ENCODE measurements at places on chromosomes 2 and 18.

GRCh38 chr2:43676322-43677050 lies at the start of gene C1GALT1C1L:
Gene C1GALT1C1L (minus strand): TSS chr2:43676429. CDS start chr2:43676322, 107 bp downstream.
- DNase-seq = peak; percentile 68

- DNase-seq = peak; percentile 9
Observed at GRCh38 chr2:175976391-175977157, 25.5 kb downstream of the LNPK start.

DNA sequence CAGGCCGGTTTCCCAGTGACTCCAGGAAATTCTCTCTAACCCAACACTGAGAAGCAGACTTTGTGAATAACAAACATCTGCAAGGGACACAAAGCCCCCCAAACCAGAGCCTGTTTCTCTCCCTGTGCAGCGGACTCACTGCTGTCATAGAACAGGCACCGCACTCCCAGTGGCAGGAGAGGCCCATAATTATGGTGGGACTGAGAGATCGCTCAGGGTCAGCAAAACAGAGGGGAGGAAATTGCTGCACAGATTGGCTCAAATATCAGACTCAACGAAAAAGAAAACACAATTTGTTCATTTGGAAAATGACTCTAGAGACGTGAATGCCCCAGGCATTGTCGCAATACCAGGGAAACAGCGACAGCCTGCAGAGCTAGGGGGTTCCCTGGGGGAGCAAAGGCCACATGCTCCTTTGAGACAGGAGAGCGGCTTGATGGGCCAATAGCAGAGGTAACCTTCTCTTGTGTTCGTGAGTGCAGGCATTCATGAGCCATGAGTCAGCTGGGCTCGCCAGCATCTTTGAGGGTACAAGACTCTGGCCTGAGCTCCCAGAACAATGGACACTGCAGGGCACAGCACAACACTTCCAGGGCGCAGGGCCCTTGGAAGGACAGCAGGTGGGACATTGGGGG lies 143.3 kb upstream of the KLHL29 start:
- DNase-seq = peak; percentile 8

- no peak for DNase-seq
Observed at GRCh38 chr18:57833441-57834101, 30.5 kb upstream of the ATP8B1 start.

DNA sequence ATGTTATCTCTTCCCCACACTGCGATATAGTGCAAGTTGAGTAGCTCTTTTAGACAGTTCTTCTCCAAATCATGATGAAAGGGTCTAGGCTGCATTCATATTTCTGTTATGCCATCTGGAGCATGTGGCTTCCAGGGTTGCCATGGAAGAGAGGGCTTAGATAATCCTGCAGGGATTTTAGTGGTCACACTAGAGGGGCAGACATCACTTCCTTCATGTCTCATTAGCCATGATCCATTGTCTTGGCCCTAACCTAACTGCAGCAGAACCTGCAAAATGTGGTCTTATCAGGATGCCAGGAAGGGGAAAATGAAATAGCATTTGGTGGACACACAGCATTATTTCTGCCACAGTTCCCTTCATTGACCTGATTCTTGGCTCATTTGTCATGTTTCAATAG lies 83.1 kb downstream of the ADAM23 start:
- no peak for DNase-seq

DNA sequence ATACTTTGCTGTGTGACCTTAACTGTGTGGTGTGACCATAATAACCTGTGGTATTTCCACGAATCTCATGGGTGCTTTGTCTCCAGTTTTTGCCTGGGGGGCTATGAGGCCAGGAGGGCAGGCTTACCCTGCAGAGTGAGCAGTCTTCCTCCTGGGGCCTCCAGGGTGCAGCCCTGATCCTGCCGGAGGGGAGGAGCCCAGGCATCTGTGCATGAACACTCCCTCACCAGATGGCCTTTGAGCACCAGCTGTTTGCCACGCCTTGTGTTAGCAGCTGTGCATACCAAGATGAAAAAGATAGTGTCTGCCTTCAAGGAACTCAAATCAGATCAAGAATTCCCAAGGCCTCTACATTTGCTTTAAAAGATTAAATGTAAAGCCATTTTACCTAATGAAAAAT lies 75.0 kb upstream of the RBM44 start:
- peak; percentile 80 for DNase-seq

GRCh38 chr2:219422952-219423534 lies 4.9 kb downstream of the DES start:
- DNase-seq = no peak

GRCh38 chr2:231288590-231288989 lies 90.2 kb downstream of the ARMC9 start:
- DNase-seq = no peak

DNA sequence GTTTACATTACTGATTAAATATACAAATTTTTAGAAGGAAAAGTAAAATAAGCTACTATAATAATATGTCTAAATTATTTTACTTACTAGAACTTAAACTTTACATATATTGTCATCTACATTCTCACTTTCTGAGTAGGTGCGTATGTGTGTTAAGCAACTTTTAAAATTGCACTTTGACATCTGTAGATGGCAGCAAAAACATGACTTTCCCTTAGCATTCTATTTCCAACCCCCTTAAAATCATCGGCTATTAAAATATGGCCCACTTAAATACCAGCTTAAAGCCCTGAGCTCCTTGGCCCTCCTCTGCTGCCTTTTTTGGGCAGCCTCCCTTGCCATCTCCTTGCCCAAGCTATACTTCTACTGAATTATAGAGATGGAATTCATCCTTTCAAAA lies 78.0 kb downstream of the UPP2 start:
- no peak for DNase-seq

- no peak for DNase-seq
Observed at GRCh38 chr2:62313449-62314227, 117.7 kb downstream of the B3GNT2 start.

GRCh38 chr2:227335713-227336112 lies 10.7 kb downstream of the MFF start:
- no peak for DNase-seq

- no peak for DNase-seq
Observed at GRCh38 chr2:234330902-234331301, 166.0 kb downstream of the ARL4C start.

- DNase-seq = peak; percentile 5
Observed at GRCh38 chr18:27608742-27609141, 423.6 kb upstream of the CHST9 start.

DNA sequence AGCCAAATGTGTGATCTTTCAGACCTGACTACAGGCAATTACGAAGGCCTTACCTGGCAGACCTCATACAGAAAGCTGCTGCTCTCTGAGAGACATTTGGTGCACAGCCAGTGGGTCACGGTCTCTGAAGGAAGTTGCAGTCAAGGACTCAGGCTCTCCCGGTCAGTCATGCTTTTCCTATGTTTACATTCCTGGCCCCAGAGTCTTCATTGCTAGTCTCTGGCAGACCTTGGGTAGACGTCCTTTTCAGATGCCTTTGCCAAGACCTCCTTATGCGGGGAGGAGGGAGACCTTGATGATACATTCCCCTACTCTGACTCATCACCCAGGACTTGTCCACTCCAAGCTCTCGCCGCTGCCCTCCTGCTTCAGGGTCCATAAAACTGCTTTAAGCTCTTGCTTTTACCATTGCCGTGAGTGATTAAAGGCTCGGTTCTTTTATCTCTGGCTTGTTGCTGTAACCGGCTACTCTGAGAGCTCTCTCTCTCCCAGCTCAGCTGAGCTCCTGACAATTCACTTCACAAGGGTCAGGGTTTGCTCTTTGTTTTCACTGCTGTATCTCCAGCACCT lies 62.0 kb upstream of the SLC35F5 start:
- DNase-seq = peak; percentile 99

- DNase-seq = no peak
Observed at GRCh38 chr2:220006152-220006621, 378.8 kb downstream of the SLC4A3 start.

- DNase-seq = no peak
Observed at GRCh38 chr2:182716650-182716979, 558 bp downstream of the DNAJC10 start.

DNA sequence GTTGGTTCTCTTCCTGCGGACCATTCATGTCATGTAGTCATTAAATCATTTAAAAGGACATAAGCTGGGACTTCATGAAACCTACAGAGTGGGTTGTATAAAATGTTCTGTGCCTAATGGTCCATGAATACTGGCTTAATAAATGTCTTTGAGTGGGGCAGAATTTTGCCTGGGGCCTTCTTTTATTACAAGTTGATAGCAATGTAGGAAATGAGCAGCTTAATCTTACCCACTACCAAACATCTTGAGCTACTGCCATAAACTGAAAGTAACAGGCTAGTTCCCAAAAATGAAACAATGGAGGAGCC lies 130.9 kb downstream of the TMEM17 start:
- DNase-seq = no peak

DNA sequence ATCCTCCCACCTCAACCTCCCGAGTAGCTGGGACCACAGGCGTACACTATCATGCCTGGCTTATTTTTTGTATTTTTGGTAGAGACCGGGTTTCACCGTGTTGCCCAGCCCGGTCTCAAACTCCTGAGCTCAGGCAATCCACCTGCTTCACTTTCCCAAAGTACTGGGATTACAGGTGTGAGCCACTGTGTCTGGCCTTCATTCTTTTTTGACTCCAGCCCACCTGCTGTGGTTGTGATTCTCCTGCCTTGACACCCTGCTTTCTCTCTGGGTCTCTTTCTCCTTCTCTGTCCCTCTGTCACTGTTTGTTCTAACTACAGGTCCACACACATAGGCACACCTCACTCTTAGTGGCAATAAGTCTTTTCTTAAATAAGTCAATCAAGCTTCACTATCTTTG lies 85.3 kb downstream of the FTCDNL1 start:
- DNase-seq = no peak

- DNase-seq = no peak
Observed at GRCh38 chr2:119180892-119181291, 22.3 kb upstream of the C1QL2 start.

- no peak for DNase-seq
Observed at GRCh38 chr18:58177896-58178470, 134.0 kb downstream of the NEDD4L start.

DNA sequence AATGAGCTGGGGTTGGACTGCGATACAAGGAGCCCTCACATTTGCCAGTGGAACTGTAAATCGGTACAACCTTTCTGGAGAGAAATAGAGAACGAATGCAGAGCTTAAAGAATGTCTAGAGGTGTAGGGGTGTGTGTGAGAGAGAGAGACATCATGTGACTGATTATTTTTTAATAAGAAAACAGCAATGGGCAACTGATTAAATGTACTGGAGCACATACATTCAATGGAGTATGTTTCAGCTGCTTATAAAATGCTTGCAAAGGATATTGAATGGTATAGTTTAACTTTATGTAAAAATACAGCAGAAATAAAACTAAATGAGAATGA lies 391 bp upstream of the TMEM17 start:
- no peak for DNase-seq

GRCh38 chr18:27493182-27493581 lies 308.1 kb upstream of the CHST9 start:
- no peak for DNase-seq

DNA sequence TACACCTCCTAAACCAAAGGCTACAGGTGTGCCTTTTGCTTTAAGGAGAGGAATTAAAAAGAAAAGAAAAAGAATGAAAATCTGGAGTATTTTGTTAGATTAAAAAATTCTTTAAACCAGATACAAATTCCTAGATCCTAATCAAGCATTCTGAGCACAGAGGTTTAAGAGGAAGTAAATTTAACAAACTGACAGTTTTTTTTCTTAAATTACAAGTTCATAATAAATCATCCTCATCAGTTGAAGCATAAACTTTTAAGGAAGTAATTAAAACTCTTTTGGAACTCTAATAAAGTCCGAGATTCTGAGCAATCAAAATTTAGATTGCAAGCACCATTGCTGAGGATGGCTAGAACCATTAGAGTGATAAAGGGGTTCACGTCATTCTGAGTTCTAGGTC lies 75.1 kb downstream of the POLE4 start:
- DNase-seq = no peak

DNA sequence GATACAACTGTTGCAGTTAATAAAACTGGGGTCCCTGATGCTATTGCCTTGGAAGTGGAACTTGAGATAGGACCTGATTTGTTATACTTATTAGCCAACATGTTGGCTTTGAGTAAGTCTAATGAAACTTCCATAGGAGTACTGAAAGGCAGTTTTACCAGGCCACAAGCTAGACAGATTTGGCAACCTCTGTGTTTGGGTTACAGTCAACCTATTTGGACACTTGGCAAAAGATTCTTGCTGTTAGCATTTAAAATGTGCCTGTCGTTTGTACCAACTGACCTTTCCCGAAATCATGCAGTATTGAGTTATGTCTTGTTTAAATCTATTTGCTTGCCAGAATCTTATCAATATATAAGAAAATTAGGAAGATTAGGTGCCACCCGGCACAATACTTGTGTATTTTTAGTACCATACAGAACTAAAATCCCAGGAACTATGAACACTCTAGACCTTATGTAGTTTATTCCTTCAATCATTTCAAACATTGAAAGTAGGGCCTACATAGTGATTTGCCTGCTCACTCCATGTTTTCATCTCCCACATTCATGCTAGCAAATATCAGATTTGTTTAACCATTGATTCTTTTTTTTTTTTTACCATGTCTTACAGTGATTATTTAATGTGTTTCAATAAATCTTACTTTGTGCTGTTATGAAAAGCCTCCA lies 35.5 kb upstream of the UPP2 start:
- no peak for DNase-seq

DNA sequence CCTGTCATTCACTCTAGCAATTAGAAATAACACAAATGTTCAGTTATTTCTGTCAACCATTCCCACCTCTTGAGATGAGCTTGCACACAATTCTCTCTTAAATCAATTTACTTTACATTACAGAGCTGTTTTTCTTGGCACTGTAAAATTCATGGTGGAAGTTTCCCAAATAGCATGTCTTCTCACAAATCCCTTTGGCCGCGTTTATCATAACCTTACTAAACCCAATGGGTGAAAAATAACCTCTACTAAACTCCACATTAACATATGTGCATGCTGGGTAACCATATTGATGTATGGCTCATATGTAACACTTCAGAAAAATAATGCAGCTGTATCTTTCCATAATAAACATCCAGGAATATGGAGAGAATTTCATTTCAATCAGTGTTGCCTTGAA lies 75.5 kb upstream of the SULT1C3 start:
- no peak for DNase-seq

GRCh38 chr2:201261471-201261870 lies 1.1 kb downstream of the CASP8 start:
- no peak for DNase-seq

- peak; percentile 48 for DNase-seq
Observed at GRCh38 chr2:45494275-45494977, 116.6 kb downstream of the SRBD1 start.

- DNase-seq = no peak
Observed at GRCh38 chr2:199442173-199442572, 15.6 kb downstream of the SATB2 start.

DNA sequence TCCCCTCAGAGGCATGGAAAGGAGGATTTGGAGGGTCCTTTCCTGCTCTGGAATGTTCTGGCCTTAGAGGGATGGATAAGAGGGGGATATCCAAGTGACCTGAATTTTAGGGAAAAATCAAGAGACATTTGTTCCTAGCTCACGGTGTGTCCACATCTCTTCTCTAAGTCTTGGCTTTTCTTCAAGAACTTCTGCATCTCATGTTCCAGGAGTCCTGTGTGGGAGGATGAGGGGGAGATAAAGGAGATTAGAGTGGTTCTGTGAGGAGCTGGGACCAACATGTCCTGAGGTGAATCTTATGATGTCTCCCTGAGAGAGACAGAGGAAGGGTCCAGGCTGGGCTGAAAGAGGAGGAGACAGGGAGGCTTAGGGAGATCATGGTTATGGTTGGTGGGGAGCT lies 11.7 kb downstream of the EMX1 start:
- no peak for DNase-seq

GRCh38 chr2:118307864-118308263 lies 219.6 kb downstream of the INSIG2 start:
- no peak for DNase-seq

Measured in foreskin fibroblast (primary cell).